Right kidney (tissue), 9 donors: ENCODE measurements at places on chromosomes 1 and 21.
A peak's percentile ranks its signal among the peaks of the same experiment; 100 is the strongest.

- no peak for DNase-seq
Observed at GRCh38 chr1:235941876-235942624, 75.3 kb upstream of the LYST start.

DNA sequence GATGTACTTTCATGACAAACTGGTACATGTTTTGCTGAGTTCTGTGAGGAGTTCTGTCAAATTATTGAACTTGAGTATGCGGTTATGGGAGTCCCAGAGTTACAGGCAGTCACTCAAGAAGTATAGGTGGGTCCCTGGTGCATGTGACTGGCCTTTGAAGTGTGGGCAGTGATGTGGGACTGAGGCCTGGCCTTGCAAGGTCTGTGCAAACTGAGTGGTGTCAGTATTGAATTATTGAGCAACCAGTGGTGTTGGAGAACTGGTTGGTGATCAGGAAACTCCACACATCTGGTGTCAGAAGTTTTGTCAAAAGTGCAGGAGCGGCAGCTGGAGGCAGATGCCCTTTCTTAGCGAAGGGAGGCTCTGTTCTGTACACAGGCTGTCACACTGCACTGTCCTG is 5.2 kb downstream of the ZNF678 start:
- DNase-seq, result no peak

- no peak for DNase-seq
Observed at GRCh38 chr21:33290441-33290840, 24.3 kb downstream of the IL10RB start.

GRCh38 chr1:33635336-33636012 is 163.0 kb downstream of the ZSCAN20 start:
- no peak for DNase-seq

DNA sequence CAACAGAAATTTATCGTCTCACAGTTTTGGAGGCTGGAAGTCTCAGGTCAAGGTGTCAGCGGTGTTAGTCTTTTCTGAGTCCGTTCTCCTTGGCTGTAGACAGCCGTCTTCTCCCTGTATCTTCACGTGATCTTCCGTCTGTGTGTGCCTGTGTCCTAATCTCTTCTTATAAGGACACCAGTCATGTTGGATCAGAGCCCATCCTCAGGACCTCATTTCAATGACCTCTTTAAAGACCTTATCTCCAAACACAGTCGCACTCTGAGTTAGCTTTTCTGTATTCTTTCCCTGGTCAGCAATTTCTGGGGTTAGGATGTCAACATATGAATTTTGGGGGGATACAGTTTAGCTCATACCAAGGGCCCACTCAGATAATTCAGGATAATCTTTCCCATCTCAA is 247.7 kb downstream of the PRDM2 start:
- no peak for DNase-seq

DNA sequence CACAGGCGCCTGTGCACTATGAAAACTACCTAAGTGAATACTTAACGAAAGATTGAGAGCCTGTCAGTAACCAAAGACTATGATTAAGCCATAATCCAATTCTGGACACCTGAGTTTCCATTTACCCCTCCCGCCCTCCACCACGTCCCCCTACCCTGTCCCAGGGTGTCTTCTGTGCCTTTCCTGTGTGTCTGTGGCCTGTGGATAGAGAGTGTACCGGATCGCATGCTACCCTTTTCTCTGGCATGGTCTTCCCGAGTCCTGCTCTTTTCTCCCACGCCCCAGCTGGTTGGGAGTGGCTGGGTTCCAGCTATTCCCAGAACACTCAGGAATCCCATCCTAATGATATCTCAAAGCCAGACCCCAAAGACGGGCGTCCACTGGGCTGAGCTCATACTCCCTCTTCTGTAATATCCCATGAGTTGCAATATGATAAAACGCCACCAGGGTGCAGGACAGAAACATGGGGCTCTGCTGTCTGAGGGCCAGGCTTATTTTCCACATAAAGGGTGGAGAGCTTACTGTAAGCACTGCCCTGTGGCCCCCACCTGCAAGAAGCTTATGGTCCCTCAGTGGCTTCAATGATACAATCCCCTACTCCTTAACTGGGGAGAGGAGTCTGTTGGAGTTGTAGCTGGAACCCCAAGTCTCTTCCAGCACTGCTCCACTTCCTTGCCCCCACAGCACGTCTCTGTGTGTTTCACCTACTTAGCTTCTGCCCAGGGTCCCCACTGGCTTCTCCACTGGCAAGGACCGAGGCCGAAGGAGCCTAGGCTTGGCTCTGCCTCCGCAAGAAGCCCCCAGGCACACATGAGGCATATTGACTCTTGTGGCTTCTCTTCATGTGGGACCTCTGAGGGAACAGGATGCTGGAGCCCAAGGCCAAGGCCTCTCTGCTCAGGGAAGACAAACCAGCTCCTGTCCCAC is 17.6 kb upstream of the ALX3 start:
- no peak for DNase-seq

- DNase-seq, result no peak
Observed at GRCh38 chr1:88847643-88848042, 43.7 kb downstream of the GTF2B start.

DNA sequence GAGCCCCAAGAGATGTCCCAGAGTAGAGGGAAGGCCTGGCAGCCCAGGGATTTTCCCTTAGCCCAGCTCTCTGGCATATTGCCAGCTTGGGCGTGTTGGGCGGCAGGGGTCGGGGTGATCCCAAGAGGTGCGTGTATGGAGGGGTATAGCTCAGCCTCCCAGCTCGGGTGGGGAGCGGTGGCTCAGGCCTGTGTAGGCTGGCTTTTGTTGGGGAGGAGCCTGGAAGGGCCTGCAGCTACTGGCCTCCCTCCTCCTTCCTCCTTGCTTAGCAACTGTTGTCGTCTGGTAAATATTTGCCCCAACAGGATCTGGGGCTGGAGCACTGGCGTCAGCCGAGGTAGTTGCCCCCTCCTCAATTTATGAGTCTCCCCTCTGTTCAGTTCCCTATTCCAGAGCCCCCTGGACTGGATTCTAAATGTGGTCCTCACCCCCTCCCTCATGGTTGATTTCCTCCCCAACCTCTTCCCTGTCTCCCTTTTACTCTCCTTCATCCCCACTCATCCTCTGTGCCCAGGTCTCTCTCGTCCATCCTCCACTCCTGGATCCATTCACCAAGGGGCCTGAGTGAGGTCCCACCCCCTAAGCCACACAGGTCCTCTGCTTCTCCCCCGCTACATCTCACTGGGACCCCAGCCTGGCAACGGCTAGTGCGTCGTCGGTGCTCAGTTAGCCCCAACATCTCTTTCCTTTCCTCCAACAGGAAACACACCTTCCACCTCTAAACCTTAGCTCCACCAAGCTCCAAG is 10.3 kb upstream of the LMNA start:
- DNase-seq, result peak; percentile 66

- DNase-seq, result no peak
Observed at GRCh38 chr1:41838266-41838665, 80.5 kb downstream of the HIVEP3 start.

DNA sequence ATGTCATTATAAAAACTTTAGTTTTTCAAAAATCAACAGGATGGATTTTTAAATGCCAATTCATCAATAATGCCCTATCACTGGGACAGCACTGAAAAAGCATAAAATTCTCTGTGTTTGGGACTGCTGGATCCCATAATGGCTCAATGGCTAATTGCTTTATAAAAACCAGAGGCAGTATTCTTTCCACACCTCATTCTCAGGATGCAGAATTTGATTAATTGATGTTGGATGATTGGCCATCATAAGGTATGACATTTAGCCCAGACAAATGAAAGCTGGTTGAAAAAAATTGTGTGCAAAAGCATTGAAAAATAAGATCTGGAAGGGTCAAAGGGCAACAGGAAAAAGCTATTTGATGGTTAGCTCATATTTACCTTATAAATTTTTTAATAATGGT is 362.2 kb upstream of the SNX7 start:
- DNase-seq, result no peak

GRCh38 chr1:40450495-40451237 is 390 bp downstream of the ZFP69B start:
- DNase-seq, result no peak

- DNase-seq, result no peak
Observed at GRCh38 chr1:180793451-180793850, 119.2 kb upstream of the KIAA1614 start.
